ENCODE measurements at places on chromosomes 12 and 14.

GRCh38 chr12:38515912-38516311 is 199.3 kb downstream of the ALG10B start:
- DNase-seq = no peak

GRCh38 chr12:4145990-4146859 is 127.3 kb upstream of the CCND2 start:
- peak; percentile 37 for DNase-seq

- DNase-seq = no peak
Measured at GRCh38 chr12:11762723-11763326, 113.4 kb downstream of the ETV6 start.

GRCh38 chr14:98731286-98731685 is 540.7 kb downstream of the BCL11B start:
- DNase-seq = no peak

DNA sequence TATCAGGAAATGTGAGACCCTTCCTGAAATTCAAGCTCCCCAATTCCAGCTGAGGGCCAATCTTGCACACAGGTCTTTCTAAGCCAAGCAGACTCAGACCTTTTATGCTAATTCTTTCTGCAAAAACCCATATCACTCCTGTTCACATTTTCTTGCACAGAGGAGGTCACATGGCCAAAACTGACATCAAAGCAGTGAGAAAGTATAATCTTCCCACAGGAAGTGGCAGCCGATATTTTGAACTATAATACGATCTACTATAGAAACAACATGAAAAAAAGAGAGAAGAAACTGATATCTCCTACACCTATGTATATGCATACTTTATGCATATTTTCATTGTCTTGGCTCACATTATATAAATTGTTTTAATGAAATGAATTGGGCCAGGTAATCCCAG is 132.9 kb upstream of the SSTR1 start:
- DNase-seq = peak; percentile 74

DNA sequence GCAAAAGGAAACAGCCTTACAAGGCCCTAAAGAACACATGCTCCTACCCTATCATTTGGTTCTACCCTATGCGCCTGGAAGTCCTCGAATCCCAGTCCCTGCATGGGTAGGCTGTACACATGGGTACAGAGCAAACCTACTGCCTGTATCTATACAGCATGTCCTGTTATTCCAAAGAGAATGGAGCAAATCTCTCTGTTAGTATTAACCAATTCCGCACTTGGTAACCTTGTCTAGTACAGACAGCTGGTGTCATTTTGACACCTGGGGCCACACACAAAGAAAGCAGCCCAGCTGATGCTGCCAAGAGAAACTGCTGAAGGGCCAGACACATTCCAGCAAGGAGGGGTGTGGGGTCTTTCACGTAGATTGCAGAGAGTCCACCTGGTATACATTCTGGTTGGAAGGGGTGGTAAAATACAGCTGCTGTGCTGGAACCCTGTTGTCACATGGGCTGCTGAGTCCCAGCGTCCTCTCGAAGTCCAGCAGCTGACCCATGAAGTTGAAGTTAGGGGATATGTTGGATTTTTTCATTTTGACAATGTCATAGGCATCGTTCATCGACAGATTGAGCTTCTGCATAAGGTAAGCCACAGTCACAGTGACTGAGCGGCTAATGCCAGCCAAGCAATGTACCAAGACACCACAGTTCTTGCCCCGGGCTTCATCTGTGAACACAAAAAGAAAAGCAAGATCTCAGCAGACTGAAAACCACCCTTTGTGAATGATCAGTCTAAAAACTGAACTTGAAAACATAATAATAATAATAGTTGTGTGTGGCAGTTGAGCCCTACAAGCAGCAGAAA is 3.2 kb downstream of the DUSP6 start:
- DNase-seq = no peak

GRCh38 chr12:80154261-80154660 is 54.9 kb downstream of the OTOGL start:
- DNase-seq = no peak

DNA sequence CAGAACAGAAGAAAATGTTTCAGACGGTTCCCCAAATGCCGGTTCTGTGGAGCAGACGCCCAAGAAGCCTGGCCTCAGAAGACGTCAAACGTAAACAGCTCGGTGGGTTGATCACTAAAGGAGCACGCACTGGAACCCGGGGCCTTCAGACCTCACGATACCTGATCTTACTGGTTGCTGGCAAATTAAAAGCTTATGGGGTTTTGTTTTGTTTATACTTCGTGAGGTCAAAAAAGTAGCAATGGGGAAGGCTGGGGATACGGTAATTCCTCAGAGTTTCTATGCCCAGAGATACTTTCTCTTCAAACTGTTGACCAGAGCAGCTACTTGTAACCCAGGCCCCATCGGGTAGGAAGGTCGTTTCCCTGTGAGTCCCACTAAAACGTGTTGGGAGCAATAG is 1.7 kb downstream of the CDKN1B start:
- DNase-seq = peak; percentile 38
